Spleen (tissue), 13 donors: ENCODE measurements at places on chromosomes 16 and 17. TPM values are rescaled to one million over a fixed set of nuclear protein-coding genes. Genes with fewer than 3 reads are reported as not detected.

Gene MYH8
- 0.02 TPM for polyA plus RNA-seq

DNA sequence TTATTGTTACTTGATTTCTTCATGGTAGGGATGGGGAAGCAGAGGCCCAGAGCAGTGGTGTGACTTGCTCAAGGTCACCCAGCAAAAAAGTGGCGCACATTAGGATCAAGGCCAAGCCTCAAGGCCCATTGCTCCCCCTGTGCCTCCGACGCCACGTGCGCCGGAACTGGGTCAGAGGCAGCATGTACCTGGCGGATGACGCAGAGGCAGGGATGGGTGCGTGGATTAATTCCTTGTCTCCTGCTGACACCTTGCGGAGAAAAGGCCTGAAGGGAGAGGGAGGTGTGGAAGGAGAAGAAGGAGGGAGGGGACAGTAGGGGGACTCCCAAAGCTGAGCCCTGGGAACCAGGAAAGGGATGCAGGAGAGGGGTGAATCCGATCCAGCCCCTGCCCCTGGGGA, 18.5 kb downstream of the SBK1 start:
- no peak for DNase-seq
- peaks cover 25% of the 10 kb centered on the region for H3K4me1 ChIP-seq
- no peaks in the 10 kb centered on the region for H3K36me3 ChIP-seq
- no peaks in the 10 kb centered on the region for H3K27me3 ChIP-seq
- no peak overlapping the region for H3K4me3 ChIP-seq
- no peak overlapping the region for H3K27ac ChIP-seq

GRCh38 chr17:62775876-62776275, 32.2 kb downstream of the MARCHF10 start:
- no peak overlapping the region for H3K4me3 ChIP-seq
- DNase-seq = no peak
- H3K27me3 ChIP-seq = no peaks in the 10 kb centered on the region
- H3K4me1 ChIP-seq = no peaks in the 10 kb centered on the region

GRCh38 chr17:74009056-74009625, 194.3 kb upstream of the RPL38 start:
- no peak overlapping the region for H3K4me3 ChIP-seq
- H3K4me1 ChIP-seq = peaks cover 8% of the 10 kb centered on the region
- no peaks in the 10 kb centered on the region for H3K36me3 ChIP-seq
- no peak for DNase-seq
- peak overlapping the region; percentile 62 for H3K27ac ChIP-seq
- H3K27me3 ChIP-seq = peaks cover 35% of the 10 kb centered on the region

Gene AATK
- polyA plus RNA-seq = 17.4 TPM

GRCh38 chr17:62045517-62045916, 19.6 kb downstream of the MED13 start:
- H3K4me3 ChIP-seq = no peak overlapping the region
- peaks cover 27% of the 10 kb centered on the region for H3K4me1 ChIP-seq
- DNase-seq = no peak
- no peaks in the 10 kb centered on the region for H3K27me3 ChIP-seq

DNA sequence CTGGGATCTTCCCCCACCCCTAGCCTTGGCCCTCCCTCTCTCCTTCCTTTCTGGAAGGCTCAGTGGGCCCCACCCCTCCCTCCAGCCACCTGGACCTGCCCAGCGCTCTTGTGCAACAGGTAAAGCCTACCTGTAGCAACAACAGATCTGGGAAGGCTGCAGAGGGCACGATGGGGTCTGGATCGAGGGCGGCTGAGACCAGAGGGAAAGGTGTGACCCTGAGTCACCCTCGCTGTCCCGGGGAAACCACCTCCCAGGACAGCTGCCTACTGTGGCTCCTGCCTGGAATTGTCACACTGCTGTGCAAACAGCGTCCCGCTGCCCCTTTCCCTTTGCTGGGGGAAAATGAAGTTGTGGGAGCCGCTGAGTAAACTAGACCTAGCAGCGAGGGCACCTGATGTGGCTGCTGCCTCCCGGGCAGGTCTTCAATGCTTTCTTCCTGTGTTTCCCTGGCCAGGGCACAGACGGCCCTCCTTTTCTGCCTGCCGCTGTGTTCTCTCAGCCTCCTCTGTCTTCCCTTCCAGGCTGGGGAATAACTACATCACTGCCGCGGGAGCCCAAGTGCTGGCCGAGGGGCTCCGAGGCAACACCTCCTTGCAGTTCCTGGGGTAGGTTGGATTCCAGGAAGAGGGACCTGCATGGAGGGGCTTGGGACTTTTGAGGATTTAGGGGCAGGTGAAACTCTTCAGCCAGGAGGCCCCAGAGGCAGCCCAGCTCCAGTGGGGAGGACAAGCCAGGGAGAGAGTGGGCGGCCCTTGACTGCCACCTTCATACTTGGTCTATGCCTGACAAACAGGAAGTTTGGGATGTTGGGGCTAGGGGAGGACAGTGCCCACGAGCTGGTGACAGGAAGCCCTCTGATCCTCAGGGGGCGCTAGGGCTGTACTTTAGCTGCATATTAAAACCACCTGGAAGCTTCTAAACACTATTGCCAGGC, 22.2 kb upstream of the CYLD start:
- peaks cover 30% of the 10 kb centered on the region for H3K4me1 ChIP-seq
- no peak for DNase-seq
- no peak overlapping the region for H3K4me3 ChIP-seq
- H3K27ac ChIP-seq = no peak overlapping the region

- H3K4me1 ChIP-seq = peaks cover 15% of the 10 kb centered on the region
- H3K27ac ChIP-seq = peak overlapping the region; percentile 85
- peak overlapping the region; percentile 27 for H3K4me3 ChIP-seq
- H3K27me3 ChIP-seq = no peaks in the 10 kb centered on the region
Measured at GRCh38 chr17:78986649-78987328, 7.1 kb upstream of the LGALS3BP start.

GRCh38 chr16:11051879-11052808, 107.8 kb downstream of the CLEC16A start:
- H3K36me3 ChIP-seq = peaks cover 43% of the 10 kb centered on the region
- H3K4me1 ChIP-seq = peaks cover 29% of the 10 kb centered on the region
- H3K4me3 ChIP-seq = no peak overlapping the region
- no peaks in the 10 kb centered on the region for H3K27me3 ChIP-seq
